Foreskin keratinocyte (primary cell): ENCODE measurements at places on chromosomes 16 and 17.

DNA sequence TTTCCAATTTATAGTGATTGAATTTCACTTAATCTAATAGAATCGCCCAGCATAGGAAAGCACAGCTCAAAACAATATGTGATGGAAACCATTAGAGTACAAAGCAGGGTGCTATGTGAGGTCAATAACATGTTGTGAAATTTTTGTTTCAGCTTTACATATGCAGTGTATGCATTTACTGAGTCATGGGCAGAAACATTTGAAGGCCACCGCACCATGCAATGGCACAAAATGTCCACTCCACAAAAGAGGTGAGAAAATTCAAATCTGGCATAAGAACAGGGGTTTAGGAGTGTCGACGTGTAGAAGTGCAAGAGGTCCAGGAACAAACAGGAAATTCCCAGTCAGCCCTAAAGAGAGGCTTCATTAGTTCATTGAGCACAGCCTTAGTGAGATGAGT lies 131.2 kb downstream of the ANKFN1 start:
- no peak for DNase-seq

- no peak for DNase-seq
Observed at GRCh38 chr16:55832773-55833691, at the start of gene CES1. Gene CES1, minus strand, starts transcription at chr16:55833096. Its CDS starts 41 bp downstream, at chr16:55833055.

DNA sequence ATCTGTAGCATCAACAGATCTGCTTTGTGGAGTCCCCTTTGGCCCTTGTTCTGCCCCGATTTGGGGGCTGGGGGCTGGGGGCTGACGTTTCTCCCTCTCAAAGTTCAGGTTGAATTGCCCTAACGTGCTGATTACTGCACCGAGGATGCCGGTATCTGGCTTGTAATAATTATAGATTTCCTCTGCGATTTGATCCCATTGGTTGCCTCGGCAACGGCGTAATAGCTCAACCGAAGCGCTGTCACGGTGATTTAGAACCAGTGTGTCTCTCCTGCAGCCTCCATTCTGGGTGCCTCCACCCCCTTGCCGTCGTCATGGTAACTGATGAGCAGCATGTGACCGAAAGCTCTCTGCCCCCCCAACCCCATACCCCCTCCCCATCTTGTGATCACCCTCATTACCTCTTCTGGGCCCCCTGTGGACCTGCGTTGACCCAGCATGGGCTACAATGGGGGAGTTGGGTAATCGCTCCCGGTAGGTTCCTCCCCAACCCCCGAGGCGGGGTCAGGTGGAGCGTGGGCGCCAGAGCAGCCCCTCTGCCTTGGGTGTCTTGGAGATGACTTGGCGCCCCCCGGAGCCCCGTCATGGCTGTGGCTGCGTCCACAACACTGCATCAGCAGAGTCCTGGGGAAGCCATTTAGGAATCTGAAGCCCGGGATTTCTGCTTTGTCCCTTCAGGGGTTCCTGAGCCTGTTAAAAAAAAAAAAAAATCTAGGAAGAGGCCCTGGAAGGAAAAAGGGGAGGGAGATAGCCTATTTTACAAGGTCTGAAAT lies 38.4 kb downstream of the ABAT start:
- no peak for DNase-seq

DNA sequence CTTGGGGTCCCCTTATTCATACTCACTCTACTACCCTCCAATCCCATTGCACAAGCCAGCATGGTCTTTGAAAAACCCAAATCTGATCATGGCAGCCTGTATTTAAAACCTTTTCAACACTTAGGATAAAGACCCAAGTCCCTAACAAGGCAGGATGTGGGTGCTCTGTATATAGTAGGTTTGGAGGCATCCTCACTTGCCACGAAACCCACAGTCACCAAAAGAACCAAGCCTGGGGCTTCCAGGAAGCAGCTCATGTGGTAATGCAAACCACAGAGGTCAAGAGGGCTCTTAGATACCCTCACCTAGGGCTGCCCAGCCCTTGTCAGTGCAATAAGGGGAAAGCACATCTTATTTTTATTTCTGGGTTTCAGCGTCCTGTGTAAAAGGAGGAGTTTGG lies 218.6 kb upstream of the ASIC2 start:
- no peak for DNase-seq
